Endothelial cell of umbilical vein (primary cell): ENCODE measurements at places on chromosomes 5 and 9. TPM values are rescaled to one million over a fixed set of nuclear protein-coding genes. Genes with fewer than 3 reads are reported as not detected.

ZBED3 gene
- polyA plus RNA-seq = 15.9 and 18.1 TPM in 2 replicates

NFX1 gene
- polyA plus RNA-seq = 17.4 and 19.3 TPM in 2 replicates

RASA1 gene
- polyA plus RNA-seq = 18.4 and 23.1 TPM in 2 replicates

DNA sequence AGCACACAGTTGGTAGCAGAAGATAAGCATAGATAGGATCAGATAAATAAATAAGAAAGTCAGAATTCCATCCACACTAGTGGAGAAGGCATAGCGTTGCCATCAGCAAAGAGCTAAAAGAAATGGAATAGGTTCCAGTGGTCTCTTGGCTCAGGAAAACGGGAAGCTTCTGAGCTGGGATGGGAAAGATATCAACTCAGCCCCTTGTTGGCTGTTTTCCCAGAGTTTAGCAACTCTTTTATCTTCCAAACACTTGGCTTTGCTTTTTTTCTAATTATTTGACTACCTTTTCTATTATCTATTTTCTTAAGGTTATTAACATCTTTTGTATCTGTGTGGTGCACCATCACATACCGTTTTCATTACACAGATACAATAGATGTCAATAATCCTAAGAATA, 445.7 kb upstream of the TRPC7 start:
- peak; percentile 10 for DNase-seq

SPINK13 gene
- polyA plus RNA-seq = not detected in 2 replicates

GRCh38 chr5:157106630-157107461, 2.0 kb downstream of the HAVCR2 start:
- no peak for DNase-seq

- no peak for DNase-seq
These were observed 325.7 kb downstream of the SLF1 start for GRCh38 chr5:94944160-94944559.

DNA sequence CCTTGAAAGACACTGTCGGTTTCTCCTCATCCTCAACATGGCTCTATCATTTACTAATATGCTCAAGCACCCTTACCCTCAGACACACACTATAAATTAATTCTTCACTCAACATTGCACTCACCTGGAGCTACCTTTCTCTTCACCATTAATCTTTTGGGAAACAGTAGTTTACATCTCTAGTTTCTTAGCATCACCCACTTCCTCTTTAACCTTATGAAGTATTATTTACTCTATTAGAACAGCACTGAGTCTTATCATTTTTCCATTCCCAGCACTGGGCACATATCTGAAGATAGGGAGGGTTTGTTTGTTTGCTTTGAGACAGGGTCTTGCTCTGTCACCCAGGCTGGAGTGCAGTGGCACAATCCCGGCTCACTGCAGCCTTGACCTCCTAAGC, 213.5 kb downstream of the SMARCA2 start:
- DNase-seq = no peak

- no peak for DNase-seq
These were observed 14.4 kb upstream of the PHF19 start for GRCh38 chr9:120891245-120891883.
